ENCODE measurements at places on chromosomes 1 and 21.

DNA sequence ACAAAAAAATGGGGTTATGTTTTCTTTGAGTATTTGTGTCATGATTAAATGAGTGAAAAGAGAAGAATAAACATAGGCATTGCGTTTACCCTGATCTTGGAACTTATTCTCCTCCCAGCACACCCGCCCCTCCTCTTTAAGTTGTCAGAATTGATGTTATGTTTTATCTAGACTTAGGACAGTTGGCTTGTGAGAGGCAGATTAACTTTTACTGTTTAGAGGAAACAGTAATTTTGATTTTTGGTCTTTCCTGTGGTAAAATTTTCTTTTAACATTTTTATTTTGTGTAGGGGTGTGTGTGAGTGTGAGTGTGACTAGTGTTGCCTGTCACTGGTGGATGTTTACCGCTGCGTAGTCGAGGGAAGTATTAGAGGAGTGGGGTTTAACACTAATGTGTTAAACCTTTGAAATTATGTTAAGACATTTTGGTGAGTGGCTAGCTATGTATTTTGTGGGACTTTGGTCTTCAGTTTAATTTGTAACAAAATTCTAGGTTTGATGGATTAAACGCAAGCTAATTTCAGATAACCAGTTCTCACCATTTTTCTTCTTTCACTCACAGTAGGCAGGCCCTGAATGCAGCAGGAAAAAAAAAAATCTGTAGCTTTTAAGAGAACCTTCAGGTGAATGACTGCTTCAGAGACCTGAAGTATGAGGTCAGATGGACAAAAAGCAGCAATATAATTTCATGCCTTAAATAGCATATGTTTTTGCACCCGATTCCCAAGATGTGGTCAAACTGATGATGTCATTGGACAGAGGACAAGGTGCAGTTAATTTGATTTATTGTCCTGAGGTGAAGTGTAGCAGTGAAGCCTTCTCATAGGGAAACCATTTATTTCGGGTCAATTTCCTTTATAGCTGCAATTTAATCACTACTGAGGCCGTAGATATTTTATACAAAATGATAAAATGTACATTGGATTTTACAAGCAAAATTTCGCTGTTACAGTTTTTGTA is 2.7 kb downstream of the POU2F1 start:
- DNase-seq: no peak

DNA sequence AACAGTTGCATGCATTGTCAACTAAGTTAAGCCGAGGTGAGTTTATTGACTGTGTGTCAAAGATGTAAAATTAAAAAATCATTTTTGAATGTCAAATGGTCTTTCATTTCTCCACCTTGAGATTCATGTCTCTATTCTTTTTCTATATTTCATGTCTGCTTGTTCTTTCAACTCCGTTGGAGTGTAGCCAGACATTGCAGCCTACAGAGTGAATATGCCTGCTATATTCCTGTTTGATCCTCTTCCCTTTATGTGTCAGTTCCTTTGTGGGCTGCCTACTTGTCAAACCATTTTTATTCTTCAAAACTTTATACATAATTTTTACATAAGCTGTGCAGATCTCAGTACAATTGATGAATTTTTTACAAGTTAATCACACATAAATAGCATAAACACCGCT is 1325.8 kb upstream of the PRMT6 start:
- DNase-seq: no peak

DNA sequence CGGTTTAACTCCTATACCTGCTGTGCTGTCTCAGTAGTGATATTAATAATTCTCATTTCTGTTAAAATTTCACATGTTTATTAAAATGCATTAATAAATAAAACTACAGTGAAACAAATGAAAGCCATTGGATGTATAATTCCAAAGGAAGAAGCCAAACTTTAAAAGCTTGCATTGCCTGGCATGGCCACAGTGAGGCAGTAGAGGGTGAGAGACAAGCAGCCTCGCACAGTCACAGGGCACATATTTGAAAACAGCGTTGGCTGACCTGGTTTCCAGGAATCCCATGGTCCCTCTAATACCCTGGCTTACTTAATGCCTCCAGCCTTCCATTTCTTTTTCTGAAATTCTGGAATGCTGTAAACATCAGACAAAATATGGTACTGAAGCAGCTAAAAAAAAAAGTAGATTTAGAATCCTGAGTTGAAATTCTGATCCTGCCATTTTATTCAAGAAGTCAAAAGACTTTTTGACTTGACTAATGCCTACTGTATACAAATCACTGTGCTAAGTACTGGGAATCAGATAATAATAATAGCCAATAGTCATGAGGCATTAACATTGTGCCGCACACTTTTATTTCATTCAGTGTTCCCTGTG is 6.7 kb upstream of the RNASEL start:
- peak; percentile 24 for DNase-seq

GRCh38 chr21:16159213-16159970 is 429.6 kb downstream of the USP25 start:
- no peak for DNase-seq

DNA sequence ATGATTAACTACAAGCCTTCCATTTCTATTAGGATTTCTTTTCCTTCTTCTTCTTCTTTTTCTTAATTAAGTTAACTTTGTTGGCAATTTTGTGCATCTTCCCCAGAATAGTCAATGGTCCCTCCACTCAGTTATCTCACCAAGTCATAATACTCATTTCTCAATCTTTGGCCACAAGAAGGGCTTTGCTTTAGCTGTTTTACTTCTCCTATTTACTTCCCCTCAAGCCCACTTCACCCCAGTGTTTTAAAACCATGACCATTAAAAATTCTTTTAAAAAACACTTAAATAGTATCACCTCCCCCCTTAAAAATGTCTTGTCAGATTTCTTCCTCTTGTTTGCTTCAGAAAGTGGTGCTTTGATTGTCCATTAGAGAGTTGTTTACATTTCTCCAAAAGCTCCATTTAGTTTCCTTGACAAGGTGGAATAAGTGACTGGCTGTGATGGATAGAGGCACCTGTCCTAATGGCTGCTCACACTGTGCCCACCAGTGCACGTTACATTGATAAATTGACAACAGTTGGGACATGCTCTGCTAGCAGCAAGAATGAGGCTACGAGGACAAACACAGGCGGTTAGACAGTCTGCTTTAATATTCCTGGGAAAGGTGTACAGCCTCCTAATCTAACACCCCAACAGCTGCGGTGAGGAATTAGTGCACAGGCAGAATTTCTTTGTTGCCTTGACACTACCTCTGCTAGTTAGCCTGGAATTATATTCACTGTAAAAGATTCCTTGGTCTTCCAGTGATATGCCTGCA is 354.7 kb downstream of the LMO4 start:
- DNase-seq: no peak

GRCh38 chr1:154747740-154748404 is 122.2 kb downstream of the KCNN3 start:
- DNase-seq: no peak

DNA sequence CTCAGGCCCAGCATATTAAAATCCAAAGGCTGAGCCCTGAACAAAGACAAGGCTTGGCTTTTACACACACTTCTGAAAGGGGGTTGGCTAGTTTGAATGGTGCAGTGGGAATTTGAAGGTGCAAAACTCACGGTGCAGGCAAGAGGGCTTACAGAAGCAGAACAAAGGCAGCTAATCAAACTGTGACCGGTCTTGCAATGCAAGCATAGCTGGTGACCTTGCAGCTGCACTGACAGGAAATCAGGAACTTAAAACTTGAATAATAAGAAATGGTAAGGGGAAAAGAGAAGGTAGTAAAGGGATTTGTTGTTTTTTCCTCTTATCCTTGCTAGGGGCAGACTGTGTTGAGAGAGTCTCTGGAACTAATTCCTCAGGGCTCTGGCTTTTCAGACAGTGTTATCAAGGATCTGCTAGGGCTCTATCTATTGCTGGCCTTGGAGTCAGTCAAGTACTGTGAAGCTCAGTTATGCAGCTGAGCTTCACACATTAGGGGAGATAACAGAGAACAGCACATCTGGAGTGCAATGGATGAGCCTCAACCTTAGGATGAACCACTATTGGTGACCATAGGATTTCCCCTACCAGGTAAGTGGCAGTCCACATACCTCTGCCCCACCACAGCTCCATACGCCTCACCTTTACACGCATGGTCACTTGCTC is 97.6 kb downstream of the PPIAL4G start:
- no peak for DNase-seq

DNA sequence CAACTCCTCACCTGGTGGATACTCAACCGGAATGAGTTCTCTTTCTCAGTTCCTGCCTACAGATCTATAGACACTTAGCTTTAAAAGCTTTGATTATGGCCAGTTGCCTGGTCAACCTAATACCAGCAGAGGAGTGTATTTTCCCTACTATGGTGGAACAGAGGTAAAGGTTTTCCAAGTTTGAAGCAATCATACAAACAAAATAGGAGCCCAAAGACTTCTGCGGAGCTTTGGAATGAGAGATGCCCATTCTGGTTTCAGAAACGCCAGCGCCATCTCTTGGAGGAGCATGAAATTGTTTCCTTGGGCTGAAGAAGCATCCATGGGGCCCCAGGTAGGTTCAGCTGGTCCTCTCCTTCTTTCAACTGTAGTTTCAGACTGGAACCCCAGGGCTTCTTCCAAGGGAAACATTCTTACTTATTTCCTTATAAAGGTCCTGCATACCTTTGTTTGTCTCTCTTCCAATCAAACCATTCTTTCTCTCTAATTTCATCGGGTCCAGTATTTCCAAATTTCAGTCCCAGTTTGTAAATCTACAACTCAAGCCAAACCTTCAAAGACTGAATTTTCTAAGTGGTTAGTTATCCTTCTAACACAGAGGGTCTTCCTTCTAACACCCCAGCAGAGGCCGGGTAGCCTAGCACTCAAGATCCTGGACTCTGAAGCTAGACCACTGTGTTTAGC is 95.9 kb downstream of the KCNJ15 start:
- peak; percentile 8 for DNase-seq

- DNase-seq: no peak
These were observed 206.0 kb downstream of the CENPF start for GRCh38 chr1:214808845-214809460.

DNA sequence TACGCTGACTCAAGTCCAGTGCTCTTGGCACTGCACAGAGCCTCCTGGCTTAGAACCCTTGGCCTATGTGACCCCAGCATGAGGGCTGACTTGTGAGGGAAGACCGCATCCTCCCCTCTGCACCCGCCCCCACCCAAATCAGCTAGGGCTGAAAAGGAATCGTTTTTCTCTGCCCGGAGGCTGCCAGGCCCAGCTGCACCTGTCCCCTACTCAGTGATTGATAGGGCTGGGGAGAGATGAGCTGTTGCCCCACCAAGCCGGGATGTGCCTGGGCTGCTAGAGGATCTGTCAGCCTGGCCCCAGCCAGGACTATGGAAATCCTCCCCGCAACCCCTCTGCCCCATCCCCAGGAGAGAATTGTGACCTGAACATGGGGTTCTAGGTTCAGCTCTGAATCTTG is 20.6 kb downstream of the MYOG start:
- no peak for DNase-seq

DNA sequence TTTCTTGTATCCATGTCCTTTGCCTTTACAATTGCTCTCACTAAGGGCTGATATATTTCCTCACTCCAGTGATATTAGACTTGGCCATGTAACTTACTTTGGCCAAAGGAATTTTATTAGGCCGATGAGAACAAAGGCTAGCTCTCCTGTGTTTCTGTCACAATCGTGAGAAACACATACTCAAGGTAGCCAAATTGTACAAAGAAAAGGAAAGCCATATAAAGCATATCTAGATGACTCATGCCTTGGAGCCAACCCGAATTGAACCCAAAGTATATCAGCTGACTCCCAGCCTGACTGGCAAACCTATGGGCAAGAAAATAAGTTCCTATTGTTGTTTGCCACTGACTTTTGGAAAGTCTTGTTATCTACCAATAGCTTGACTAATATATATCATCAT is 371.7 kb upstream of the LRRC7 start:
- no peak for DNase-seq

DNA sequence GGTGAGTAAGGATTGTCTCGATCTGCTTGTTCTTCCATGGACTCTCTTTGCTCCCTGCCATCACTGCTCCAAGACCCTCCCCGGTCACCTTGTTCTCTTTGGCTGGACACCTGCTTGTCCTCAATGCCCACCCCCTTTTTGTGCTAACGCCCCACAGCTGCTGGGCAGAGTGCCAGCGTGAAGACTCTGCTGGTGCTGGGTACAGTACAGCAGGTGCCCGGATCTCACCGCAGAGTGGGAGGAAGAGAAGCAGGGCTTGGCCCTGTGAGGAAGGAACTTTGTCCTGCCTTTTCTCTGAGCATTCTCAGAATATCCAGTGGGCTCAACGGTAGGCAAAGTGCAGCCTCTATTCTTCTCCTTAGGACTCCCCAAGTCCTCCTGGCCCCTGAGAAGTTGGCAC is 90.1 kb downstream of the PLXNA2 start:
- no peak for DNase-seq

- no peak for DNase-seq
These were observed 111.4 kb downstream of the CSMD2 start for GRCh38 chr1:34053660-34054059.

DNA sequence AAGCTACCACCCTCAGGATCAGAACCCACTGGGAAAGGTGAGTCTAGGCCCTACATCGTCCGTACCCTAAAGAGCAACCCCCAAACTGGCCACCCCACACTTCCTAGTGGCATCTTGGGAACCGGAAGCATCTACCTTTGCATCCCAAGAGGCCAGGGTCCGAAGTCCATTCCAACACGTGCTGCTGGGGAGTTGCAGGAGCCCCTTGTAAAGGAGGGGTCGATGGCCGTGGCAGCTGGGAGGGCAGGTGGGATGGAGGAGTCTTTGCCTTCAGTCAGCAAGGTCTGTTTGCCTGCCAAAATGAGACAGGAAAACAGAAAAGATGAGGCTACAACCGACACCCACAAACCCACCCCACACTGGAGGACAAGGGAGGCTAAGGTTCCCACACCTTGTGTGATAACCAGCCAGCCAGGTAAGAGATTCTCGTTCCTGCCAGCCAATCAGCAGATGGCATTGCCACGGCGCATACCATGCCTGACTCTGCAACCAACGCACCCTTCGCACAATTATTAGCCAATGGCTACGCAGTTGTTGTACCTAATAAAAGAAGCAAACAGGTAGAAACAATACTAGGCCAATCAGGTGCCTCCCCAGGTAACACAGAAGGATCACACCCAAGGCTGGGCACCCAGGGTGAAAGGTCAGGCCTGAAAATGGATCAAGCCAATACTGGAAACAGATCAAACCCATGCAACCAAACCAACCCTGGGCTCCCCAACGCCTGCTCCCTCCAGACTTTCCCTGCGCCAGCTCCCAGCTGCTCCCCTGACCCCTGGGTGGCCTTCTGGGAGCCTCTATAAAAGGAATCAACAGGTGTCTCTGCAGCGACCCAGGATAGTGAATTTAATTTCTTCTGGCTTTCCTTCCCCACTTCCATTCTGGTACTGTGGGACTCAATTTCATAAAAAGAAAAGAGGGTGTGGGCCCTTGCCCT is 35.6 kb downstream of the CASZ1 start:
- no peak for DNase-seq

GRCh38 chr1:9203511-9203982 is 31.0 kb upstream of the H6PD start:
- no peak for DNase-seq

DNA sequence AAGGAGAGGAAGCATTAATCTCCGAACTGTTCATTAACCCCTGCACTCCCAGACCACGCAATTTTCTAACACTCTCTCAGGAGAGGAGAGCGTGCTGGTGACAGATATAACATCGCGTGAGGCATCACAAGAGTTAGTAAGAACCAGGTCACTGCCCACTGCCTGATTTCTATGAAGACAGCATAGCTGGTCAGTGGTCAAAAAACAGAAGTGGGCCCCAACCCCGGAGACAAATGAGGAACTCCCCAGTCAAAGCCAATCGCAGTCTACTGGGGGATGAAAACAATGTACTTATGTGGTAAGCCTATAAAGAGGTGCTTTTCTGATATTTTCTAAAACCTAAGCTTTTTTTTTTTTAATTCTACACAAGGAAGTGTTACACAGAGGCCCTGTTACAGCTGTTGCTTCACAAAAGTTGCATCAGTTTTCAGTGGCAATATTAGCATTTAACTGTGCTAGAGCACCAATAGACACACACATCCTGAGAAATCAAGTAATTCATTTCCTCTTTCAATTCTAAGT is 231.8 kb upstream of the IRF2BP2 start:
- peak; percentile 41 for DNase-seq
